Bladder microvascular endothelial cell (primary cell): ENCODE measurements at places on chromosomes 12 and 14. TPM values are rescaled to one million over a fixed set of nuclear protein-coding genes. Genes with fewer than 3 reads are reported as not detected.

The SLC6A13 gene
- total RNA-seq = 0.13 TPM in 1 of 2 replicates, not detected in the other

The TOX4 gene
- total RNA-seq = 13.0 and 38.9 TPM in 2 replicates

The GYS2 gene
- total RNA-seq = not detected in 2 replicates

The TEX52 gene
- total RNA-seq = not detected in 2 replicates

The SLC6A15 gene
- total RNA-seq = 1.1 and 45.9 TPM in 2 replicates

The RD3L gene
- total RNA-seq = not detected in 2 replicates

The PARP2 gene
- total RNA-seq = 5.8 and 10.5 TPM in 2 replicates

The ASCL1 gene
- total RNA-seq = not detected in 2 replicates

The RASSF9 gene
- 1.5 and 4.6 TPM in 2 replicates for total RNA-seq

The KERA gene
- not detected in 2 replicates for total RNA-seq

The KCNMB4 gene
- 0.32 and 0.57 TPM in 2 replicates for total RNA-seq

The GPRC5A gene
- total RNA-seq = 2.9 and 4.9 TPM in 2 replicates

The IFT43 gene
- 19.1 and 23.2 TPM in 2 replicates for total RNA-seq

The LRRC10 gene
- total RNA-seq = not detected in 2 replicates

The GPR68 gene
- total RNA-seq = 1.5 and 1.6 TPM in 2 replicates

The PITPNM2 gene
- 7.6 and 20.2 TPM in 2 replicates for total RNA-seq

The ATL1 gene
- total RNA-seq = 1.8 and 4.0 TPM in 2 replicates

The DPY19L2 gene
- total RNA-seq = 0.16 and 3.2 TPM in 2 replicates

The CMAS gene
- total RNA-seq = 15.2 and 23.0 TPM in 2 replicates

The PDZRN4 gene
- total RNA-seq = not detected in 2 replicates

The PARPBP gene
- 11.5 and 12.0 TPM in 2 replicates for total RNA-seq

The SLC25A21 gene
- 0.16 and 1.3 TPM in 2 replicates for total RNA-seq

The P2RX7 gene
- total RNA-seq = 0.65 and 16.6 TPM in 2 replicates

The RNASE4 gene
- total RNA-seq = 4.0 and 9.3 TPM in 2 replicates

The RILPL2 gene
- total RNA-seq = 3.2 and 7.6 TPM in 2 replicates

The MORN3 gene
- 0.49 and 0.94 TPM in 2 replicates for total RNA-seq
